ENCODE measurements at places on chromosomes 11 and 22.

DNA sequence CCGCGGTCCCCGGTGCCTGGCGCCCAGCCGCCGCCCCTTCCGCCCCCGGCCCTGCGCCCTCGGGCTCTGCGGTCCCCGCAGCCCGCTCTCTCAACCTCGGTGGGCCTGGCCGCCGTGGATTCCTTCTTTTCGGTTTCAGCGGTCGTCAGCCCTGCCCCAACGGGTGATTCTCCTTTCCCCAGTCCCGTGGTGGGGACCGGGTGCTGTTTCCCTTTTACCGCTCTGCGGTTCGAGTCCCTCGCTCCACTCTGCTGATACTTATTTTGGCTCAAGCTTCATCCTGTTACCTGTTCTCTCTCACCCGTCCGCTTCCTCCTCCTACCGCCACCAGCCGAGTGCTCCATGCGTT lies 494 bp downstream of the ZDHHC5 start:
- DNase-seq, result no peak

DNA sequence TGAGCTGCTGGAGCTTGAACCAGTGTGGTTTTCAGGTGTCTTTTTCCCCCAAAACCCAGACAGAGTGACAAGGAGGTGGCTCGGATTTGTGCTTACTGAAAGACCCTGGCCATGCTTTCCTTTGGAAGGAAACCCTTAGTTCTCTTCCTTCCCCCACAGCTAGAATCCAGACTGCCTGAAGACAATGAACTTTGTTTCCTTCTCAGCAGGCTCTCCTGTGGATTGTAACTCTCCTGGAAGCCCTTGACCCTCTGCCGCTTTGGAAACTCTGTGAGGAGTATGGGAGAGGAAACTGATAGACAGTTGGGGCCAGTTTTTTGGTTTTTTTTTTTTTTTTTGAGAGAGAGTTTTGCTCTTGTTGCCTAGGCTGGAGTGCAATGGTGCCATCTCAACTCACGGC lies 62.1 kb upstream of the SESN3 start:
- no peak for DNase-seq

DNA sequence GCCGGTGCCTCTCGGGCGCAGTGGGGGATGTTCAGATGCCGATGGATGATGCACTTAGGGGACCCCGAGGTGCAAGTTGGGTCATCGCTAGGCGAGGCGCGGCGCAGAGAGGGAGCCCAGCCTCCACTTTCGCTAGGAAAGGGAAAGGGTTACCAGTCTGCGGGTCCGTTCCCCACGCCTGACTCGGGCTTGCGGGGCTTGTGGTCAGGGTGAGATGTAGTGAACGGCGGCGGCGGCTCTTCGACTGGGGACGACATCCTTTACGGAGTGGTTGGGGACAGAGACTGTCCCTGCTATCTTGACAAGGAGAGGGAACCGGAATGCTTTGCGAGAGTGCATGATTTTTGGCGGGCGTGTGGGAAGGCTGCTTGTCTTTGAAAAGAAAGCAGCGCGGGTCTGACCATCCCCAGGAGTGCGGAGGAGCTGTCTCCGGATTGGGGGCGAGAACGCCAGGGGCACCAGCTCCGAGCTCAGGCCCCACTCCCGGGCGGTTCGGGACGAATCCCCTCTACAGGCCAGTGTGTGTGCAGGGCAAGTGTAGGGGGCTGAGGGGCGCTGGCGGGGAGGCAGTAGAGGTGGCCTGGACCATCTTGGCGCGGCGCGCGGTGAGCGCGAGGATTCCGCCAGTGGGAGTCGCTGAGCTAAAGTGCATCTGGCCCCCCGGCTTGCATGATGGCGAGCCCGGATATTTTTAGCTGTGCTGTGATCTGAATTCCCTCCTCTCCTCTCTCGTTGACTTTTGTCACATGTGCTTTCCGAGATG lies 1.1 kb downstream of the FAT3 start:
- peak; percentile 32 for DNase-seq

- peak; percentile 77 for DNase-seq
Observed at GRCh38 chr22:27726686-27727449, 74.7 kb downstream of the MN1 start.

Measured in left ventricle myocardium superior (tissue), 1 donor.